ENCODE measurements at places on chromosomes 4 and X.

DNA sequence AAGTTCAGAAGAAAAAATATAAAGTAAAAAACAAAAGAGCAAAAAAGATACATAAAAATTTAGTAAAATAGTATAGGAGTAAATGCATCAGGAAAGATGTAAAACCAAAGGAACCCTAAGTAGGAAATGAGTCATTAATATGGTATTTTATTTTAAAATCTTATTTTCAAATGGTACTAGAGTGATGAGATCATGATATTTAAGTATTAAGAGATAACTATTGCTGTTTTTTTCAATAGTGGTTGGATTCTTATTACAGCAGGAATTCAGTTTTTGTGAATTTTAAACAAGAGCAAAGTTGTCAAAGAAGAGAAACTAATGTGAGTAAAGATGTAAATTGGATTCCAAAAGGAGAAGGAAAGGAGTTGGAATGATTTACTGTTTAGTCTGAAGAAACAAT is 20.0 kb downstream of the EMCN start:
- no peak for DNase-seq

DNA sequence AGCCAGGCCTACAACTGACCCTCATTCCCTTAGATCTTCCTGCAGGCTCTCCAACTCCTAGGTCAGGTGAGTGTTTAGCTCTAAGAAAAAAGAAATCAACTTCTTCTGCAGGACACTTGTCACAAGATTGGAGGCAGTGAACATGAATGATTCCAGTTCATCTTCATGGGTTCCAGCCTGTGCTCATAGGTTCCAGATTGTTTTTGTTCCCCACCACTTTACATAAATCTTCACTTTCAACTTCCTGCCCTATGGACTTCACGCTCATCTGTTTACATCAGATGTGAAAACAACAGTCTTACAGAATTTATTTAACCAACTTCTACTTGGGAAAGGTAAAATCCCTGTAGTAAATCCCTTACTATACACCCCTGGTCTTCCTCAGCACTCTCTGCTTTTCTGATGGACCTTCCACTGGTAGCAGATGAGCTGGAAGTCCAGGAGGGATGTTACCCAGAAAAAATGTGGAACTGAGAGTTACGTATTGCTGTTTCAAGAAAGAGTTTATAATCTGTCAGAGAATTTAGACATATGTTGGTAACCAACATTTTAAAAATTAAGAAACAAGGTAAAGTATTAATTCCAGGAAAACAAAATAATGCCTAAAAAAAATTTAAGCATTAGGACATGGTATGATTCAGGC is 62.4 kb downstream of the ANAPC10 start:
- no peak for DNase-seq

DNA sequence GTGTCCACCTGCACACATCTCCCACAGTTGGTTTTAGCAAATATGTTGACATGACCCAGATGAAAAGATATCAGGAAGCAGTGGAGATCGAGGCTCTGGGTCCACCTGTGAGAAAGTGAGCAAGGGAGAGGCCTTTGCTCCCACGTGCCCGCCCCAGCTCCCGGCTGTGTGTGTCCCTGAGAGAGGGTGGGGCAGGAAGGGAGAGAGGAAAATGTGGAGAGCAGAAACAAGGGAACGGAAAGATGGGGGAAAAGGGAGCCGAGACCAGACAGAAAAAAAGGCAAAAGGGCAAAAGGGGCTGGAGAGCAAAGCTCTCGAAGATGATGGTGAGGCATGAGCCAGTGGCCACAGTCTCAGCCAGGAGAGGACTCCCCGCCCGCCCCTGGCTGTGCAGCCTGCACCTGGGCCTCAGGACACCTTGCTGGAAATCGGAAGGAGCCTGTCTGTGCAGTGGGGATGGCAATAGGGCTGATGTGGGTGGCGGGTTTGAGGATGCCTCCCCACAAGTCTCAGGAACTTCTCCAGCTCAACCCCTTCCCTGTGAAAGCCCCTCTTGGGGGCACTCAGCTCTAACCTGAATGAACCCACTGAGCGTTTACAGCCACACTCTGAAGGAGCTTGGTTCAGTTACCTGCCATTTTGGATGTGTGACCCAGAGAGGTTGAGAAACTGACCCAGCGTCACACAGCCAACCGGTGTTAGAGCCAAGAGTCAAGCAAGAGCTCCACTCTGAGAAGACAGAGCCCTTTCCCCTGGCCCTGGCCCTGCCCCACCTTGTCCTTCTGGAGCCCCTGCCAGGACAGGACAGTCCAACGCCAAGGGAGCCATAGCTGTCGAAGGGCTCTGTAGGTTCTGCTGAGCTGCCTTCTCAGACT is 20.3 kb upstream of the MSX1 start:
- no peak for DNase-seq

- no peak for DNase-seq
These were observed 30.7 kb upstream of the ATP6AP2 start for GRCh38 chrX:40550066-40550465.

GRCh38 chrX:107776649-107777535 is 641 bp upstream of the NCBP2L start:
- peak; percentile 85 for DNase-seq

GRCh38 chr4:42906891-42907759 is 14.6 kb downstream of the GRXCR1 start:
- no peak for DNase-seq

DNA sequence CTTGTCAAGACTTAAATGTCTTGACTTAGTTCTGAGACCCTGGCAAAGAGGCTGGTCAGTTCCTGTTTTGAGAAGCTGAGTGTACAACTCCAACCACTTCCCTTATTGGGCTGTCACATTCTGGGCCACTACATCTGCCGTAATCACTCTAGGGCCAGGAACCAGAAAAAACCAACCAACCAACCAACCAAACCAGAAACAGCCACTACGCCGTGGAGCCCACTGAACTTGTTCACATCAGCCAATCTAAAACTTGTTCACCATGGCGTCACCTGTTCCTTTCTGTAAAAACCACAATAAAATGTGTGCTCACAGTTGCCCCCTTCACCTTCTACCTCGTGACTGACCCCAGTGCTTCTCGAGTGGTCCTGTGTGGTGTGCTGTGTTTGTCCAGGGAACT is 107.3 kb downstream of the JADE1 start:
- DNase-seq: no peak

GRCh38 chr4:180207921-180208320 is 2035.3 kb upstream of the TENM3 start:
- DNase-seq: no peak

GRCh38 chrX:41022566-41022965 is 62.7 kb upstream of the USP9X start:
- DNase-seq: no peak

DNA sequence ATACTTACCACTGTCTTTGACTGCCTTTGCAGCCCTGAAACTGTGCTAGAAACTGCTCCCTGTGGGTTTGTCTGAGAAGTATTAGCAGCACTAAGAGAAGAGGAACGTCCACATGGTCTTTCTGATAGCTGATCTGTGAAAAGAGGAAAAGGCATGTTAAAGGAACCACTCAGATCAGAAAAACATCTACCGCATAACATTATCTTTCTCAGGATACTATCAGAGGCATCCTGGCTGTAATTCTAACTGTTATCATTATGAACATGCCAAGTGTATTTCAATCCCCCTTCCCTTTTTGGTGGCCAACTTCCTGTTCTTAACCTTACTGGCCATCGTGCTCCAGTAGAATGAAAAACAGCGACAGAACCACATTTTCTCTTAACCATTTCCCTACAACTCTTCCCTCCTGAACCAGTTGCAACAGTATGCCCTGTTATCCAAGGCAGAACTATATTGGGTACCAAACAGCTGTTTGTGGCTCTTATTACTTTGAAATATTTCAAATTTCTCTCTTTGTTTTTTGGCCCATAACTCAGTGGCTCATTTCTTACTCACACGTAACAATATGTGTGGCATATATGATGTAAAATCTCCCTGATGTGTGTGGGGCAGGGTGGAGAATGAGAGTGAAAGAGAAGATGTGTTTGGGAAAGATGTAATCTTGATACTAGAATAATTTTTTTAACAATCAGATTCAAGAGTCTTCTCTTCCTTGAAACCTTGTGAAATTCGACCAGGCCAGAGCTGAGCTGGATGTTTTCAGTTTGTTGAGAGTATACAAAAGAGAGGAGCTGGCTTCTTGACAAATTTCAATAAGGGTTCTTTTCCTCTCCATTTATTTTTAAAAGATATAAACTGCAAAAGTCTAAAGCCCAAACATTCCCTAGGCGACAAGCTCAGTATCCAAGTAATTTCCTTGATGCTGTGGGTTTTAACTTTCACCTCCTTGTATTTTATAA is 35.2 kb downstream of the ARHGEF6 start:
- no peak for DNase-seq

GRCh38 chr4:46656071-46656470 is 253.0 kb downstream of the COX7B2 start:
- no peak for DNase-seq

- DNase-seq: no peak
These were observed 369.7 kb downstream of the BCOR start for GRCh38 chrX:39728025-39728424.

- DNase-seq: no peak
These were observed 15.9 kb downstream of the TMEM165 start for GRCh38 chr4:55411621-55412020.

DNA sequence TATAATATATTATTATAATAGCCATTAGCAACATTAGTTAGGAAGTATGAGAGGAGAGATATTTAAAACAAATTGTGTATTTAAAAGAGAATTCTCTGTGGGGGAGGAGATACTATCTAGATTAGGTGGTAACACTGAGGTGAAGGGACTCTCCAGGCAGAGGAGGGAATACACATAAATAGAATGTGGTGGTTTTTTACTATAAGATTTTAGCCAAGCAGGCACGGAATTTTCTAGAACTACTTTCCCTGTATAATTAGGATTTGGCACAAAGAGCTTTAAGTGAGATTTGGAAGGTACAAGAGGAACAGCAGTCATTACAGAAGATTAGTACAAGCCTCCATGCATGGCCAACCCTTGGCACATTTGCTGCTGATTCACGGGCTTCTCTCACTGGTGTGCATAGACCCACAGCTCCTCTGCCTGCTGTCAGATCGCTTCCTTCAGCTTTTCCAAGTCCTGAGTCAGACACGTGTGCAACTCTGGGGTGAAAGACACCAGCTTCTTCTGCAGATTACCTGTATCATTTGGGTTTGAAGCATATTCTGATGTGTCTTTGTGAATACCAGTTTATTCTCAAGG is 685.5 kb downstream of the KCTD8 start:
- no peak for DNase-seq

- DNase-seq: no peak
These were observed 7.6 kb downstream of the CITED1 start for GRCh38 chrX:72297953-72298730.

DNA sequence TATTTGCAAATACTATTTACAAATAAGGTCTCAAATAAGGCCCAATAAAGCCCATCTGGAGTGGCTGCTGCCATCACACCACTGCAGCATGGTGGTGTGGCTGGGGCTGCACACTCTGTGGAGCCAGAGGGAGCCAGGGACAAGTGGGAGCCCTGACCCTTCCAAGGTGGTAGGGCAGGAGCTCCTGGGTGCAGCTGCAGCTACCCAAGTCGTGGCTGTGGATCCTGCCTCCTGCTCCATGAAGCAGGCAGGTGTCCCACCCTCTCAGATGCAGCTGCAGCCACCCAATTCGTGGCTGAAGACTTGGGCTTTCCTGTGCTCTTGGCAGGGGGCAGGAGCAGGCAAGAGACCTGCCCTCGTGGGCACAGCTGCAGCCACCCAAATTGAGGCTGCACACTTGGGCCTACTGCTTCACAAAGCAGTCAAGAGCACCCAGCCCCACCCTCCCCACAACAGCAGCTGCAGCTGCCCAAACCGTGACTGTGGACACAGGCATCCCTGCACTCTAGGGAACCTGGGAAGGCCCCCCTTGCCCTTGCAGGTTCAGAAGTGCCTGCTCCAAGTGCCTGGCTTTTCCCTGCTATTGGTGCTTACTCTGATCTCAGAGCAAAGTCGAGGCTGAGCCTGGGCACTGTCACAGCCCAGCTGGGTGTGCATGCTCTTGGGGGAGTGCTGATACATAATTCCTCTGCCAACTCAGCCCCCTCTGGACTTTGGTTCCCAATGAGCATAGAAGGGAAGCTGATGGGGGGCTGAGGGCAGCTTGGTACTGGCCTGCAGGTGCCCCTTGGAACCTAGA is 614.8 kb downstream of the PCDH18 start:
- no peak for DNase-seq

DNA sequence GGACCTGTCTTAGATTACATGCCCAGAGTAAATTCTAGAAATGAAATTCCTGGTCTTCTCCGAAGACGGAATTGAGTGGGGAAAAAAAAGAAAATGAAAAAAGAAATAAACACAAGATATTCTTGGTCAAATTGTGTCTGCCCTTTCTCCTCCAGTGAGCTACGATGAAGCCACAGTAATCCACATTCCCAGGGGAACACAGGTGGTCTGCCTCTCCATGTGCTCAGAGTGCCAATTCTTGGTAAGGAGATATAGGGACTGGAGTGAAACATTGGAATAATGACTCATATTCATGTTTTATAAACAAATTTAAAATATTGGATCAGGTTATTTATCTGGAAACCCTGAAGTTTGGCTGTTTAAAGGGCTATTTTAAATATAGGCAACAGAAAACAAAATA is 54.2 kb upstream of the MGST2 start:
- no peak for DNase-seq

DNA sequence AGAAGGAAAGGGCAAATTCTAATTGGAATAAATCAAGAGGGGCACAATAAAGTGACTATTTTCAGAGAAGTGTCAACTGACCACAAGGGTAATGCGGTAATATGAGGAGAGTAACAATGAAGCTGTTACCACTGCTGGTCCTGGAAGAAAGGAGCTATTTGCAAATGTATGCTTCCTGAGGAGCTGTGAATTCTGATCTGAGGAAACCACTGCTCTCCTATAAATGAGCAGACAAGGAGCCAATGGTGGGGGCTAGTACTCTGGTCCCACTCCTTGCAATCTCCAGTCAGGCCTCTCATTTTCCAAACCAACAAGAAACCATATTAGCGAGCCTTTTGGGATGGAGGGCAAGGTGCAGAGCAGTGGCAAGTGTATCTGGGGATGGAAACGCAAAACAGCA is 770.2 kb downstream of the FSTL5 start:
- DNase-seq: no peak

GRCh38 chr4:180058691-180059215 is 2184.4 kb upstream of the TENM3 start:
- DNase-seq: no peak

GRCh38 chrX:65689377-65689776 is 21.9 kb downstream of the MSN start:
- no peak for DNase-seq

- no peak for DNase-seq
These were observed 138.8 kb downstream of the DCTD start for GRCh38 chr4:182778222-182778982.

- no peak for DNase-seq
These were observed 46.6 kb downstream of the SHROOM2 start for GRCh38 chrX:9832811-9833210.

GRCh38 chr4:103008875-103009729 is 10.4 kb downstream of the SLC9B1 start:
- DNase-seq: peak; percentile 61

GRCh38 chr4:89295415-89295927 is 12.1 kb downstream of the GPRIN3 start:
- no peak for DNase-seq

DNA sequence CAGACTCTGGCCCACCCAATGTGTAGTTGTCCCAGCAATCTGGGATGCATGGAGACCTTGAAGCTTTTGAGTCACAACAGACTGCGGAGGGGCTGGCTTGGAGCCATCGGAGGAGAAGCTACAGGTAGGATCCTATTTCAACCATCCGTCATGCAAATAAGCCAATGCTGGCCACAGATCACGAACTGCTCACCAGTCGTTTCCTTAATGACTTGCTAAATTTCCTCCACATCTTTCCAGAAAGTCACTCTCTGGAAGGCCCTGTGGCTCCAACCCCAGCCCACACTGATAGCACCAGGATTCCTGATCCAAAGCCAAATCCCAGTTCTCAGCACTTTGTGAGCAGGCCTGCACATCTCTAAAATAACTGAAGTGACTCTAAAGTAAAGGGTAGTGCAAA is 321.3 kb downstream of the RAB28 start:
- no peak for DNase-seq
